ENCODE measurements at places on chromosomes 16 and 17.

DNA sequence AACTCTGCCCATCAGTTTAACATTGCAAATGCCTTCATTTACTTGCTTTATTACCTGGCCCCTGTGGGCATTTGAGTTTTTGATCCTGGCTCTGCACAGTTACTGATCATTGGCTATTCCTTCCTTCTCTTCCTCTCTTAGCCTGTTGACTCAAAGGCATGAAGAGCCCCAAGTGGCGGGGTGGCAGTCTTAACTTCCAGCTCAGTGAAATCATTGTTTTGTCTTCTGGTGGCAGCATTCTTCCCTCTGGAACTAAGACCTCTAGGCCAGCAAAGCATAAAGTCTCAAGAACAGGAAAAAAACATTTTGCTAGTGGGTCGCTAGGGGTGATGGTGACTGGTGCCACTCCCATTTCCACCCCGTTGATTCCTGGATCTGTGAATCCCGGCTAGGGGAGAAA, 52.3 kb upstream of the MRTFB start:
- no peak for DNase-seq

DNA sequence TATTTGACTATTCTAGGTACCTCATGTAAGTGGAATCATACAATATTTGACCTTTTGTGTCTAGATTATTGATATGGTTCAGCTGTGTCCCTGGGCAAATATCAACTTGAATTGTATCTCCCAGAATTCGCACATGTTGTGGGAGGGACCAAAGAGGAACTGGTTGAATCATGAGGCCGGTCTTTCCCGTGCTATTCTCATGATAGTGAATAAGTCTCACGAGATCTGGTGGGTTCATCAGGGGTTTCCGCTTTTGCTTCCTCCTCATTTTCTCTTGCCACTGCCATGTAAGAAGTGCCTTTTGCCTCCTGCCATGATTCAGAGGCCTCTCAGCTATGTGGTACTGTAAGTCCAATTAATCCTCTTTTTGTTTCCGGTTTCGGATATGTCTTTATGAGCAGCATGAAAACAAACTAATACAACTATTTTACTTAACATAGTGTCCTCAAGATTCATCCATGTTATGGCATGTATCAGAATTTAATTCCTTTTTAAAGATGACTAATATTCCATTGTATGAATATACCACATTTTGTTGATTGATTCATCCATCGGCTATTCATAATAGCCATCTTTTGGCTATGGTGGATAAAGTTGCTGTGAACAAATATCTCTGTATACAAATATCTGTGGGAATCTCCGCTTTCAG, 129.1 kb downstream of the FTO start:
- DNase-seq = no peak

DNA sequence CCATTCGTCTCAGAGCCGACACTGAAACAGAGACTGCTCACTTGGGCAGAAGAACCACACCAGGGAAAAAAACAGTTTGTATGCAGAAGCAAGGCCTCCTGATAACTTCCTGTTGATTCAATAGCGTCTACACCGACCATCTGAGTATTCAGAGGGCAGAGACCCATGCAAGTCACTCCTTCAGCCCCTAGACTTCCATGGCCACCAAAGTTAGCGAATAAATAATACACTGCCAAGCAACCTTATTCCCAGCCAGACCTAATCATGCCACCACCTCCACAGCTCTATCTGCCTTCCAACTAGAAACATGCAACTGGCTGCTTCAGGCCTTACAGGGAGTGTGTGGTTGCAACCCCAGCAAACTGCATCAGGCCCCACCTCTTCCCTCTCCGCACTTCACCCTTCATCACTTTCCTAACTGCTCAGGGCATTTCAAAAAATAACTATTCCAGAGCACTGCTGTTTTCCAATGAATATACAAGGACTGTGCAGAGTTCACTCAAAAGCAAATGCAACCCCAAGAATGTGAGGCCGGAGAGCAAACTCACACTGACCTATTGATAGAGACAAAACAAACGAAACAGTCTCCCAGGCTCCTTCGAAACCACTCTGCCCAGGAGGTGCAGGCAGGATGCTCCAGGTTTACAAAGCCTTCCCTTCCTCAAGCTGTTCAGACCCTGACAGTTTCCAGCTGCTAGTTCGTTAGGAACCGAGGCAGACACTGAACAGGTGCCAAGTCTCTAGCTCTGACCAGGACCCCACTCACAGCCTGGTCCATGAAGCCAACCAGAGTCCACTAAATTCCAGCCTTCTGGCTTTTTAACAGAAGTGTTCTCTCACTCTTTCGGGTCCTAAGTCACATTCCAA, 3.6 kb downstream of the USP7 start:
- no peak for DNase-seq

- peak; percentile 68 for DNase-seq
Observed at GRCh38 chr17:63445954-63446752, at the start of gene CYB561. TSS of gene CYB561 (minus strand) at chr17:63446306. CDS start at chr17:63437547, 8,759 bp downstream.

DNA sequence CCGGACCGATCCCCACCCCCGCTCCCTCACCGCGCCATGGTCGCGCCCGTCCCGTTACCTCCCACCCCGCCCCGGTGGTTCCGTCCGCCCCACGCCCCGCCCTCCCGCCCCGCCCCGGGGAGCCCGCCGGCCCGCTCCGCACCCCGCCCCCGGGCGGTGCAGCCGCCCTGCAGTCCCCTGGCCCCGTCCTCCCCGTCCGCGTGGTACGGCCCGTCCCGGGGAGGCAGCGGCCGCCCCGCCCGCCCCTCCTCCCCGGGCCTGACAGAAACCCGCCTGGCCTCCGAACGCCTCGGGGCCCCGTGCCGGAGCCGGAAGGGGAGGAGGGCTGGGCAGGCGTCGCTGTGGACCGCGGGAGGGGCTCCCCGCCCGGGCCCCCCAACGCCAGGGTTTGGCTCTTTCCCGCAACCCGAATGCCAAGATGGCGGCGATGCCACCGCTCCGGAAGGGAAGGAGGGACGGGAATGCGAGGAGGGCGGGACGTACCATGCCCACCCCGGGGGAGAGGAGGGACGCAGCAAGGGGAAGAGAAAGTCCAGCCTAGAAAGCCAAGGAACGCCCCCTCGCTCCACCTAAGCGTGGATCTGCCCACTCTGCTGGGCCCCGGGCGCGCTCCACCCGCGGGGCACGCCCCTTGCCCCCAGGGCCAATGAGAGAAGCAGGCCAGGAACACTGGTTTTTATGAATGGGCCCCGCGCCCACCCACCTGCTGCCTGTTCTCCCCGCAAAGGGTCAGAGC, at the start of gene PIP4K2B:
PIP4K2B (minus strand) TSS at position 56 of the 736 bp plus-strand sequence. CDS start 132 bp downstream, outside the sequence.
- DNase-seq = peak; percentile 78

Measured in activated T-helper 9 cell treated with anti-CD3 and anti-CD28 coated beads, Interleukin-2, amount 50 U/mL, for 16 hours (primary cell).